T-cell (primary cell): ENCODE measurements at places on chromosomes 11 and 22. TPM values are rescaled to one million over a fixed set of nuclear protein-coding genes. Genes with fewer than 3 reads are reported as not detected.

DNA sequence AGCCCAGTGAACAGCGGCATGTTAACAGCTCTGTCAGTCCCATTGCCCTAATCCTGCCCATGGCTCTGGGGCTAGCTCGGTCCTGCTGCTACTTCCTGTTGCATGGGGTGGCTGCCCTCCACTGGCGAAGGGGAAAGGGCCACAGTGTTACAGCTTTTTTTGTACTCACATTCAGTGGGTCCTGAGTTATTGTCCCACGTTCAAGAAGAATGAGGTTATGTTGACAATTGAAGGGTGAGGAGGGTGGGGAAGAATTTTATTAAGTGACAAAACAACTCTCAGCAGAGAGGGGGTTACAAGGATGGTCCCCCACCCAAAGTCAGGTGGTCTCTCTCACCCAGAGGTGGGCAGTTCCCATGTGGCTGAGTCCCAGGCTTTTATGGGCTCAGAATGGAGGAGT is 17.7 kb upstream of the MS4A7 start:
- no peak overlapping the region for H3K4me3 ChIP-seq
- no peaks in the 10 kb centered on the region for H3K4me1 ChIP-seq
- no peak overlapping the region for H3K27ac ChIP-seq
- no peak for DNase-seq

GRCh38 chr11:84384731-84385130 is 1098.6 kb upstream of the CCDC90B start:
- no peak for DNase-seq
- no peaks in the 10 kb centered on the region for H3K27me3 ChIP-seq
- no peak overlapping the region for H3K4me3 ChIP-seq
- no peaks in the 10 kb centered on the region for H3K4me1 ChIP-seq

GRCh38 chr11:76850815-76851214 is 9.9 kb upstream of the ACER3 start:
- DNase-seq: no peak
- no peak overlapping the region for H3K4me3 ChIP-seq
- H3K27me3 ChIP-seq: no peaks in the 10 kb centered on the region
- H3K27ac ChIP-seq: no peak overlapping the region
- H3K4me1 ChIP-seq: no peaks in the 10 kb centered on the region
- H3K36me3 ChIP-seq: no peaks in the 10 kb centered on the region

DNA sequence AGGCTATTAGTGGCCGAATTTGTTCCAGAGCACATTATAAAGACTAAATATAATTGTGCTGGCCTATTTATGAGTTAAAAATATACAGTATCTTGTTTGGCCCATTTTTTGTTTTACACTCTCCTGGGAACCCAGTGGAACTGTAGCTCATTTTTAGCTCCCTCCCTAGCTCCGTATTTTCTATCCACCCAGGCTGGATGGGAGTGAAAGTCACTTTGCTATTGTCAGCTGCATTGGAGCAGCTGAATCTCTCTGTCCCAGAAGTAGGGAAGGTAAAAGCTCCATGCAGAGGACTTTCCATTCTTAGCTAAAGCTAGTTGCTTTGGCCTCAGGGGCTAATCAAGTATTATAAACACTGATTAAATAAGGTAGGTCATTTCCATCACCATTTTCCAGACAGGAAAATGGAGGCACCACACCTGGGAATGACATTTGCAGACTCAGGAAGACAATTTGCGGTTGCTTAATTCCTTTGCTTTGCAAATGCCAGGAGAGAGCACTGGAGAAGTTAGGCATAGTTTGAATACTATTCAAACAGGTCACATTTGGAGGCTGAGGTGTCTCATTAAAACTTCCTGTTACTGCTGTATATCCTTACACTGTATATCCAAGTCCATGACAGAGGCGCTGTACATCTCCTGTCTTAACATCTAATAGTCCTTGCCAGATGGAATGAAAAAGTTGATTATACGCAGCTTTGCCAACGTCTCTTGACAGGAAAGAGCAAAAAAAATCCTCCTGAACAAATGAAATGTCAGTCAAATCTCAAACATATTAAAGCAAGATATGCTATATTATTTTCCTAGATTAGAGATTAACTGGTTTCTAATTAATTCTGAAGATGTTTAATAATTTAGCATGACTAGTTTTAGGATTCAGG is 338.1 kb upstream of the KIRREL3 start:
- H3K4me1 ChIP-seq: no peaks in the 10 kb centered on the region
- H3K36me3 ChIP-seq: no peaks in the 10 kb centered on the region
- no peak overlapping the region for H3K27ac ChIP-seq
- H3K4me3 ChIP-seq: no peak overlapping the region
- H3K27me3 ChIP-seq: no peaks in the 10 kb centered on the region
- no peak for DNase-seq

DNA sequence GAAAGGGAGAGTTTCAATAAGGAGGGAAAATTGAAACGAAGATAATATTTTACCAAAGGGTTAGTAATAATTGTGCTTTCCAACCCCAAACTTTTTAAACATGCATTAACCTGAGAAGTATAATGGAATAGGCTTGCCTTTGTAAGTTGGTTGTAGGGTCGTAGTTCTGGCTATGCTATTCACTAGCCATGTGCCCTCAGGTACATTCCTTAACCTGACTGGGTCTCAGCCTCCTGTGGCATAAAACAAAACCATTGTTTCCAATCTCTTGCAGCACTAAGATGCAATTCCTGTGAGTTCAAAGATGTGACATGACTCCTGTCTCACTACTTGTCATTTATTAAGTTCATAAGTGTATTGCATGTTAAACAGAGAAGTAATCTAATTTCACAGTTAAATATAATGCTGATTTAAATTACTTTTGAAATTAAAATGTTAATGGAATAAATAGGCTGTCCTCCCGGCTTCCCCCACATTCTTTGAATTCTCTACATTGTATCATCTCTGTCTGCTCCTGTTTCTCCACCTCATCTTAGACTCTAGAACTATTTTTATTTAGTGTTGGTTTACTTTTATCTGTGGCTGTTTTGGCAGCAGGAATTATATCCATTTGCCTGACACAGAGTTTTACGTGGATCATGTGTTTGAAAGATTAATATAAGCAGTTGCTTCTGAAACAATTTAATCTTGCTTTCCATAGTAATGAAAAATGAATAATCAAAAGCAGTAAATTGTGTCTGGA is 216.3 kb downstream of the FAT3 start:
- H3K4me3 ChIP-seq: no peak overlapping the region
- no peaks in the 10 kb centered on the region for H3K36me3 ChIP-seq

DNA sequence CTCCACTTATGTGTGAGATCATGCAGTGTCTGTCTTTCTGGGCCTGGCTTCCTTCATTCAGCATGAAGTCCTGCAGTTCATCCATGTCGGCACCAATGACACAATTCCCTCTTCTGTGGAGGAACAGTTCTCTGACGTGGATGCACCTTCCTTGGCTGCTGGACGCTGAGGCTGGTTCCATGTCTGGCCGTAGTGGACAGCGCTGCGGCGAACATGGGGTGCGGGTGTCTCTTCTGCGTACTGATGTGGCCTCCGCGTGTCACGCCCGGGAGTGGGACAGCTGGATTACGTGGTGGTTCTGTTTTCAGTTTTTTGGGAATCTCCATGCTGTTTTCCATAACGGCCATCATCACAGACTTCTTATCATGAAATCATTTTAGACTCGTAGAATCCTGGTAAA is 16.9 kb upstream of the MUC2 start:
- no peaks in the 10 kb centered on the region for H3K27me3 ChIP-seq
- H3K4me3 ChIP-seq: no peak overlapping the region
- no peak overlapping the region for H3K27ac ChIP-seq
- no peak for DNase-seq
- no peaks in the 10 kb centered on the region for H3K4me1 ChIP-seq

DNA sequence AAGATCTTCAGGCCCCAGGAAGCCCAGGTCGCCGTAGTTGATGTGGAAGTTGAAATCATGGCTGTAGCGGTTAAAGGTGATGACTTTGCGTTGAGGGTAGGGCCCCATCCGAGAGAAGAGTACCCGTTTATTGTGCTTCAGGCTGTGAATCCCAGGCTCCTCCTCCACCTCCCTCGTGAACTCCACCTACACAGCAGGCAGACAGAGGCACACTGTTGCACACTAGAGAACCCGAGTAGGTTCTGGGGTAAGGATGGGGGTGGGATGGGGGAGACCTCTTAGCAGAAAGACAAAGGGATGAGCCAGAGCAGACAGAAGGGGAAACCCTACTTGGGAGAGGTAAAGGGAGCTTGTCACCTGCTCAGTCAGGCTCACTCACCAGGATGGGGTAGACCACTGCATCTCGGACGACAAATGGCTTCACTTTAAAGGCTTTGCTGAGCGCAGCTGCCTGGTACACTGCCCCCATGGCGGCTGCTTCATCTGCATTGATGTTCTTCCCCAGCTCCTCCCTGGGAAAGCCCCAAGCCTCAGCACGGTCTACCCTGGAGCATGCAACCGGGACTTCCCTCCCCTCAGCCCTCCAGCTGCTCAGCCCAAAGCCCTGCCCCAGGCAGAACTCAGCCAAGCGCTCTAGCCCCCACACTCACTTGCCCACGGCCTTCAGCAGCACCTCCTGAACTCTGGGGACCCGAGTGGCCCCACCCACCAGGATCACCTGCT is 5.4 kb downstream of the HYOU1 start:
- DNase-seq: no peak

DNA sequence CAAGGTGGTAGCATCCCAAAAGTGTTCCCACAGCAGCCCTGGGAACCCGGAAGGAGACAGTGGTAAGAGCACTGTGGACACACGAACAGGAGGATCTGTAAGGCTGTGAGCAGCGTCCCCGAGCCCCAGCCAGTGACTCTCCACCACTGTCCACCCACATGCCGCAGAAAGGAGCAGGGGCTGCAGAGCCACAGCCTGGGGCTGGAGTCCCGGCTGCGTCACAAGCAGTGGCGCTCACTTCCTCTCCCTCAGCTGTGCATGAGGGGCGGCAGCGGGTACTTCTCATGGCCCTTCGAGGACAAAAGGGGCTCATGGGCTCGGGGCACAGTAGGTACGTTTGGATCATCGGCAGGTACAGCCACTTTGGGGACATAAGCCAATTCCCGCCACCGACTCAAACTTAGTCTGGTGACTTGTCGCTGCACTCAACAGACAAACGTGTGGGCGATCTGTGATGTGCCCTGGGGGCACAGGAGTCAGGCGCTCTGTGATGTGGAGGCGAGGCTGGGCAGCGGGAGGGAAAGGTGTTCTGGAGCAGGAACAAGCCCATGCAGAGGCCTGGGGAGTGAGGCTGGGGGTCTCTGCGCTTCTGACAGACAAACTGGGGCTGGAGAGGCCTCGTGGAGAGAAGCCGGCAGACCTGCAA is 68.5 kb downstream of the SCUBE1 start:
- no peak for DNase-seq
- H3K4me3 ChIP-seq: no peak overlapping the region
- H3K4me1 ChIP-seq: peaks cover 10% of the 10 kb centered on the region
- no peaks in the 10 kb centered on the region for H3K36me3 ChIP-seq
- no peaks in the 10 kb centered on the region for H3K27me3 ChIP-seq

DEPDC7 gene
- total RNA-seq: 2.5 TPM

- no peaks in the 10 kb centered on the region for H3K4me1 ChIP-seq
- DNase-seq: no peak
Observed at GRCh38 chr22:19260804-19261203, 30.7 kb downstream of the CLTCL1 start.

DNA sequence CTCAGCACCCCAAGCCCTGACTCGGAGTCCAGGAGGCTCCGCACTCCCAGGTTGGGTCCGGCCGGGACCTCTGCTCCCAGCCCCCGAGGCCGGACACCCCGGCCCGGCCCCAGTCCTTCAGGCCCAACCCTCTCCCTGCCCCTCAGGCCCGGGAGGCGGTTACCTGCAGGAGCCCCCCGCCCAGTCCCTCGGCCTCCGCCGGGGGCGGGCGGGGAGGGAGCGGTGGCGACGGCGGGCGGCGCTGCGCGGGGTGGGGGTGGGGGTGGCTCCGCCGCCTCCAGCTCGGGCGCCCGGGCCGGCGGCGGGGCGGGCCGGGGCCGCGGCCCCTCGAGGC is 310 bp downstream of the TCF20 start:
- DNase-seq: no peak
- peak overlapping the region; percentile 66 for H3K27ac ChIP-seq
- no peaks in the 10 kb centered on the region for H3K36me3 ChIP-seq
- peak overlapping the region; percentile 84 for H3K4me3 ChIP-seq

DNA sequence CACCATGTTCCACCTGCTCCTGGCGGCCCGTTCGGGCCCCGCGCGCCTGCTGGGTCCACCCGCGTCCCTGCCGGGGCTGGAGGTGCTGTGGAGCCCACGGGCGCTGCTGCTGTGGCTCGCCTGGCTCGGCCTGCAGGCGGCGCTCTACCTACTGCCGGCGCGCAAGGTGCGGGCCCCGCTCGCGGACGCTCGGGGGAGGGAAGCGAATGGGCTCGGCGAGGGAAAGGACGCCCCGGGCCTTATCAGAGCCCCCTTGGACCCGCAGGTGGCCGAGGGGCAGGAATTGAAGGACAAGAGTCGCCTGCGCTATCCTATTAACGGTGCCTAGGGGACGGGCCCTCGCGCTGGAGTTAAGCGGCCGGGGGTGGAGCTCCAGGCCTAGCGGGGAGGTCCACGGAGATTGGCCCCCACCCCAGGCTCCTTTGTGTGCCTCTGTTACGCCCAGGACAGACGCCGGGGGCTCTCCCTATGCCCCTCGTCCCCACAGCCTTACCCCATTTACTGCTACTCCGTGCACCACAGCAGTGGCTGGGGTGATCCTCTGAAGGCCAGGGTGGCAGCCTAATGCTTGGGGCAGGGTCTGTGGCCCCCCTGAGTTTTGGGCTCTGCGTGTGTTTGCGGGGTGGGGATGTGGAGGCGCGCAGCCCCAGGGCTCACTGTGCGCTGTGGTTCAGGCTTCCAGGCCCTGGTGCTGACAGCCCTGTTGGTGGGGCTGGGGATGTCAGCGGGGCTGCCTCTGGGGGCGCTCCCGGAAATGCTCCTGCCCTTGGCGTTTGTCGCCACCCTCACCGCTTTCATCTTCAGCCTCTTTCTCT is 1.1 kb downstream of the TM7SF2 start:
- peak overlapping the region; percentile 66 for H3K27ac ChIP-seq
- H3K36me3 ChIP-seq: peaks cover 33% of the 10 kb centered on the region
- H3K4me1 ChIP-seq: peaks cover 66% of the 10 kb centered on the region
- DNase-seq: peak; percentile 79

GRCh38 chr11:30314625-30315024 is 8.3 kb upstream of the ARL14EP start:
- no peak for DNase-seq
- no peak overlapping the region for H3K27ac ChIP-seq
- no peaks in the 10 kb centered on the region for H3K4me1 ChIP-seq
- H3K36me3 ChIP-seq: no peaks in the 10 kb centered on the region

GRCh38 chr11:288478-289397 is at the start of gene PGGHG:
Gene PGGHG, plus strand, starts transcription at chr11:289126. Its CDS starts 691 bp downstream, at chr11:289817.
- H3K27ac ChIP-seq: peak within 1 kb of the TSS; percentile 84
- peaks cover 14% of the 10 kb centered on the region for H3K4me1 ChIP-seq
- DNase-seq: peak; percentile 56
- peak within 1 kb of the TSS; percentile 97 for H3K4me3 ChIP-seq
- peaks cover 9% of the 10 kb centered on the region for H3K36me3 ChIP-seq
- H3K27me3 ChIP-seq: peaks cover 33% of the 10 kb centered on the region

DNA sequence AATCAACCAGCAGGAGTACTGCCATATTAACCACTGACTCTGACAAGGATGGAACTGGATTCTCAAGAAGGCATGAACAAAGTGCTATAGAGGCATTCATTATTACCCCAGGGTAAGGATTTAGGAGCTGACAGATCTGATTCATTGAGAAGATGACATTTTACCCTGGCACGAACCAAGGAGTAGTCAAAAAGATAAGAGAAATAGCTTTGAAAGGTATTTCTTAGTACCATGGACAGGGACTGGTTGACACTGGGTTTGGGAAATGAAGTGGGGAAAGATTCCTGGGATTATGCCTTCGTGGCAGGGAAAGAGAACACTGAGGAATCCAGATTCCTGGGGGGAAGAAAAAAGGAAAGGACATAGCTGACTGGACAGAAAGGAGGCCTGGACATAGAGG is 5.1 kb upstream of the SAAL1 start:
- H3K36me3 ChIP-seq: no peaks in the 10 kb centered on the region
- H3K27me3 ChIP-seq: no peaks in the 10 kb centered on the region
- no peak overlapping the region for H3K27ac ChIP-seq
- H3K4me1 ChIP-seq: peaks cover 5% of the 10 kb centered on the region
- DNase-seq: no peak
